ENCODE measurements at places on chromosomes 11 and 22.
A peak's percentile ranks its signal among the peaks of the same experiment; 100 is the strongest.

DNA sequence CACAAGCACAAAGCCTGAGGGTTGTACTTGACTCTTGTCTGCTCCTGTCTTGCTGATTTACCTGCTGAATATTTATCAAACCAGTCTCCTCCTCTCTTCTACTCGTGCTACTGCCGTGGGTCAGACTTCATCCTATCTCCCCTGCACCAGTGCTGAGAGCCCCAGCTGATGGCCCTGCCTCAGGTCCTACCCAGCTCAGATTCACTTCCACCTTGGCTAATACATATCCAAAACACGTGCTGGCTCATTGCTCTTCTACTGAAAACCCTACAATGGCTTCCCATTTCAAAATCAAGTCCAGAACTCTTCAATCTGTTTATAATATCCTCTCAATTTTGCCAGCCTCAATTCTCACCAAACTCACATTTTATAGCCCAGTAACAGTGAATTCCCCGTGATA, 48.3 kb downstream of the RAB30 start:
- no peak for DNase-seq

- peak; percentile 36 for DNase-seq
These were observed 40.1 kb upstream of the PPARA start for GRCh38 chr22:46110215-46110614.

DNA sequence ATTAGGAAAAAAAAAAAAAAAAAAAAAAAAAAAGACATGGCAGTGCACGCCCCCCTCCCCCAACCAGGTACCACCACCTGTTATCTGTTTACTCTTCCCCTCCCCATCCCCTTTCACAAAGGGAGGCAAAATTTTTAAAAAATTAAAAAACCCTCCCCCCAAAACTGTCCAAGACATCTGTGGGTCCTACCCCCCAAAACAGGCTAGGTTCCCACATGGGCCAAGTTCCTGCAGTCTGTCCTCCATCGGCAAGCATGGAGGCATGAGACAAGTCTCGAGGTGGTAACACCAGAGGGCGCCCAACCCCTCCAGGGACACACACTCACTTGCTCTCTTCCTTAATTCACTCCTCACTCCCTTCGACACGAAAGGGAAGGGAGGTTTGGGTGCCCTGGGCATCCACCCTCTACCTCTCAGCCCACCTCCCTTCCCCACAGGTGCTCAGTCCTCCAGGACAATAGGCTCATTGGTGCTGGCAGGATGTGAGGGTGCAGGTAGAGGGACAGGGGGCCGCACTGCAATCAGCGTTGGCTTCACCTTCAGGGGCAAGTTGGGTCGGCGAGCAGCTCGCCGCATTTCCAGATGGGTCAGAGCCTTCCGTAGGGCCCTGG, 2.2 kb upstream of the TUT1 start:
- DNase-seq, result peak; percentile 74

DNA sequence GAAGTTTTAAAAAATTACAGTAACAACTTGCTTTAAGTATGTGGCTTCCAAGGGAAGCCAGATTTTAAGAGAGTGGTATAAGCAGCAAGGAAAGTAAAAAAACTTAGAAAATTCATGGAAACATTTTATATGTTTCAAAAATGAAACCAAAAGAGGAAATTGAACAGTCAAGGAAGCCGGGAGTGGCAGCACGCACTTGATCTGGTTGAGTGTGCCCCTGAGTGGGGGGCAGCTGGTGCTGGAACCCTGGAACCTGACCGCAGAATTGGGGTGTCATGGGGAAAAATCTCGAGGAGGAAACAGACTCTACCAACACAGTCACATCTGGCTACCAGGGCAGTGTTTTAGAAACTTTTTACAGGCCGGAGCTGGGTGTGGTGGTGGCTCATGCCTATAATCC, 14.0 kb downstream of the MICALL1 start:
- DNase-seq, result no peak

Data from fibroblast of skin of right biceps (primary cell).